ENCODE measurements at places on chromosomes 7 and 10. TPM values are rescaled to one million over a fixed set of nuclear protein-coding genes. Genes with fewer than 3 reads are reported as not detected.

Gene ELOVL3
- not detected for polyA plus RNA-seq

DNA sequence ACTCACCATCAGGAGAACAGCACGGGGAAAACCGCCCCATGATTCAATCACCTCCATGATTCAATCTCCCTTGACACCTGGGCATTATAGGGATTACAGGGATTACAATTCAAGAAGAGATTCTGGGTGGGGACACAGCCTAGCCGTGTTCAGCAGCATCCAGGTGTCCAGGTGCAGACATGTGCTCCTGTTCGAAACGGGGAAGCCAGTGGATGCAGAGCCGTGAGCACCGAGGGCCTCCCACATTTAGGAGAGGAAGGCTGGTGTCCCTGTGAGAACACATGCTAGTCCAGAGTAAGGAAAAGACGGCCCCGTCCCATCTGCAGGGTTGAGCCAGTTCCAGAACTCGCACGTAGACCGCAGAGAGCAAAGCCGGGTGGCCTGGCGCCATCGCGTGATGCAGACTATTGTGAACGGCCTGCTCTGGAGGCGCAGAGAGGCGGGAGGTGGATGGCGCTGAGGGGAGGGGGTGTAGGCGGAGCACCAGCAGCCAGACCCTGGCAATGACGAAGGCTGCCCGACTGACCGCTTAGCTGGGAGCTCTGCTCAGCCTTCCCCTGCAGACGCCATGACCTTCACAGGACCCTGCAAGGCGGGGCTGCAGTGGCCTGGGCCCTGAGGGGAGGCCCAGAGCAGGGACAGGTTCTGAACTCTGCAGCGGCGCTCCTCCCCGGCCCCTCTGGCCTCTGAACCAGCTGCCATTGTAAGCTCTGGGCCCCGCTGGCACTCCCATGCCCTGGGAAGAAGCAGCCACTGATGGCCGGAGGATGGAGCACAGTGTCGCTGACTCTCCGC, 141.6 kb upstream of the TCERG1L start:
- H3K36me3 ChIP-seq: no peaks in the 10 kb centered on the region
- no peak for DNase-seq
- H3K4me1 ChIP-seq: no peaks in the 10 kb centered on the region
- no peak overlapping the region for H3K27ac ChIP-seq
- H3K4me3 ChIP-seq: no peak overlapping the region

Gene CCDC146
- polyA plus RNA-seq: 3.3 TPM

GRCh38 chr10:99845837-99846382, 63.5 kb downstream of the ABCC2 start:
- DNase-seq: peak; percentile 55
- H3K27ac ChIP-seq: no peak overlapping the region
- no peaks in the 10 kb centered on the region for H3K27me3 ChIP-seq

Gene SPDYE11
- polyA plus RNA-seq: not detected

Gene CDH23
- polyA plus RNA-seq: 4.1 TPM

Gene OR2A7
- 0.52 TPM for polyA plus RNA-seq

DNA sequence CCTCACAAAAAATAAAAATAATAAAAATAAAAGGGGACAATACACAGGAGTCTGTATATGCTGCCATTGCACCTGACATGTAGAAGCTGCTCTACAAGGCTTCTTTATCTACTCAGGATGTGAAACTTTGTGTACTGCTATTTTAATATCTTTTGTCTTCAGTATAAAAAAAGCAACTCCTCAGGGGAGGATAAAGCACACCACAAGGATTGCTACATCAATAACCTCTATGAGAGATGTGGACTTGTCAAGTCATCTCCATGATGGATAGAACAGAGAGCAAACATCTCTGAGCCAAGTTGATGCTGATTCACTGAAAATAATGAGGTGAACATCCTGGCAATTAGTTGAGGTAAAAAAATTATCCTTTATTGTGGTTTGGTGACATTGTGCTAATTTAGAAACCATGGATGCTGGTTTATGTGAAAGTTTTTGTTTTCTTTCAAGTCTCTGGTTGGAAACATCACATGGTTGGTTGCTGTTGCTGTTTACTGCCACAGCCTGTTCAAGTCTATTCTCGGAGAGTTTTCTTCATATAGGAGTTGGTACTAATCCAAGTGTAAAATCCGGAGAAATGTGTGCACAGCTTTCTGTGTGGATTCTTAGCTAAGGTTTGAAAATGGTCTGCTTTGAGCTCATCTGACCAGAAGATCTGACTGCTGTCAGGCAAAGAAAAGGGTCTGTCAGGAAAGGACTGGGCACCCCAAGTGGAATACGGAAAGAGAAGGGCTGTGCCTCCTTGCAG, 1.5 kb upstream of the HECW1 start:
- no peak overlapping the region for H3K27ac ChIP-seq
- H3K36me3 ChIP-seq: no peaks in the 10 kb centered on the region
- no peaks in the 10 kb centered on the region for H3K4me1 ChIP-seq
- H3K4me3 ChIP-seq: no peak overlapping the region
- H3K27me3 ChIP-seq: peaks cover under 1% of the 10 kb centered on the region
- DNase-seq: no peak

Gene RADIL
- polyA plus RNA-seq: 0.04 TPM

DNA sequence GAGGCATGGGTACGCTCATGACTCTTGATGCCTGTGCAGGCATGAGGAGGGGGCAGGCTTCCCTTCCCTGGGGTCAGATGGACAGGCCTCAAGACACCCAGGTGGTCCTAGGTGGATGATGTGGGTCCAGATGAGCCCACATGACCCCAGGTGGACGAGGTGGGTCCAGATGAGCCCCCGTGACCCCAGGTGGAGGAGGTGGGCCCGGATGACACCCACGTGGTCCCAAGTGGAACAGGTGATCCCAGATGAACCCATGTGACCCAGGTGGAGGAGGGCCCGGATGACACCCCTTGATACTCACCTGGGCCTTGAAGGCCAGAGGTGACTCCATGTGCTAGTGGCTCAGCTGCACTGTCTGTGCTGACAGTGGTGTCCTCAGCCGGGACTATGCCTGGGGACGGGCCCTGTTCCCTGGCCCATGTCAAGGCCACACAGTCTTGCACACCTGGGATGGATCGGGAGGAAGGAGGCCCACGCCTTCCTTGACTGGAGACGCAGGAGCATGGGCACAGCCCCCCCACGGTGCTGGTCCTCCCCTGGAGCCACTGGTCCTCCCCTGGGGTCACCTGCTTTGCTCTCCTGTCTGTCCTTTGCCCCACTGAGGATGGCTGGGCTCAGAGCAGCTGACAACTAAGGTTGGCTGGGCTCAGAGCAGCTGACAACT, 3.2 kb downstream of the PRAP1 start:
- DNase-seq: no peak
- H3K27me3 ChIP-seq: no peaks in the 10 kb centered on the region
- no peaks in the 10 kb centered on the region for H3K36me3 ChIP-seq
- no peaks in the 10 kb centered on the region for H3K4me1 ChIP-seq
- no peak overlapping the region for H3K4me3 ChIP-seq

Gene DKK1
- polyA plus RNA-seq: not detected

GRCh38 chr7:48285373-48285772, 114.1 kb downstream of the ABCA13 start:
- no peaks in the 10 kb centered on the region for H3K36me3 ChIP-seq
- no peaks in the 10 kb centered on the region for H3K27me3 ChIP-seq
- H3K4me3 ChIP-seq: no peak overlapping the region
- H3K4me1 ChIP-seq: no peaks in the 10 kb centered on the region
- H3K27ac ChIP-seq: no peak overlapping the region

Gene TMEM139
- 0.46 TPM for polyA plus RNA-seq

DNA sequence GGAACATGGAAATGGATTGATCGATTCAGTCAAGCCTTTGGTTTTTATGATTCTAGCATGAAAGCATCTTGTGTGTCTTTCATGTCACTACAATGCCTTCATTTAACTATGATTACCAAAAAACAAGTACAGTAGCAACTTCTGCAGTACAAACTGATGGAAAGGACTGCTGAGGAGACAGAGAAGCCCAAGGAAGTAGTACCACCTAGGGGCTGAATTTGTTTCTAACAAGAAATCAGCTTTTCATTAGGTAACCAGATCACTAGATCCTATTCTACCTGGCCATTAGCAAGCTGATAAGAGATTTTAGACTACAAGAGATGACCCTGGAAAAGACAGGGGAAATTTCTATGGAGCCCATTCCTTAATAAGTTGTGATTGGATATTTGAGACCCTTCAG, 3.2 kb upstream of the IFIT1 start:
- H3K4me1 ChIP-seq: peaks cover 19% of the 10 kb centered on the region
- no peaks in the 10 kb centered on the region for H3K27me3 ChIP-seq
- H3K36me3 ChIP-seq: no peaks in the 10 kb centered on the region
- H3K4me3 ChIP-seq: no peak overlapping the region

DNA sequence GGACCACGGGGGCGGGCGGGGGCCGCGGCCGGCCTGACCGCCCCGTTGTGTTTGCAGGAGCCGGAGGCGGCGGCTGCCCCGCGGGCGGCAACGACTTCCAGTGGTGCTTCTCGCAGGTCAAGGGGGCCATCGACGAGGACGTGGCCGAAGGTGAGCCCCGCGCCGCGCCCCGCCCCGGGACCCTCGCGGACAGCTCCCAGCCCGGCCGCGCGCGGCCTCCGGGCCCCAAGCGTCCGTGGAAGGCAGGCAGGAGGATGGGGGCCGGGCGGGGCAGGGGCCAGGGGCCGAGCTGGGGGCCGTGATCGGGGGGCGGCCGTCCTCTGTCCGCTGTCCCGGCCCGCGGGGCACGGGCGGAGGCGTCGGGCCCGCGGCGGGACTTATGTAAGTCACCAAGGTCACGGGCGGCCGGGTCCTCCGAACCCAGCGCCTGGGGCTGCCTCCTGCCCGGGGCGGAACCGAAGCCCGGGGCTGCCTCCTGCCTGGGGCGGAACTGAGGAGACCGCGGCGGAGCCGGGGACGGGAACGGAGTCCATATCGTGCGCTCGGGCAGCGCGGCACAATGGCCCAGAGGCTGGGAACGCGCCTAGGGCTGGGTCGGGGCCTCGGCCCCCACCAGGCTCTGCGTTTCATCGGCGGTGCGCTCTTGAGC, 497 bp downstream of the PPP2R2D start:
- H3K27ac ChIP-seq: peak overlapping the region; percentile 94
- DNase-seq: peak; percentile 37
- peaks cover 40% of the 10 kb centered on the region for H3K4me1 ChIP-seq

Gene TAS2R3
- polyA plus RNA-seq: not detected

DNA sequence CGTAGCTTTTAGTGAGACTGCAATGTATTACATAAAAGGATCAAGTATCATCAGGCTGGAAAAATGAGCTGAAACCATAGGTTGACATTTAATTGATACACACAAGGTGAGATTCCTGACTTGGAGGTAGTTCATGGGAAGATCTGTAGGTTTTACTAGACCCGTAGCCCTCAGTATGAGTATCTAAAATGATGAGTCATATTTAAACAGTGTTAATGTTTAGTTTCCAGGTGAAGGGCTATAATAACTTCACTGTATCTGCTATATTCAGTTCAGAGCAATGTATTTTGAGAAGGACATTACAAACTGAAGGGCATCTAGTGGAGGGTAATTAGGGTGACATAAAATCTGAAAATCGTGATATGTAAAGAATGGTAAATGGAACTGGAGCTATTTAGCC, 35.0 kb downstream of the ENTPD1 start:
- no peaks in the 10 kb centered on the region for H3K27me3 ChIP-seq
- H3K27ac ChIP-seq: no peak overlapping the region
- no peak for DNase-seq
- no peaks in the 10 kb centered on the region for H3K4me1 ChIP-seq
- H3K36me3 ChIP-seq: no peaks in the 10 kb centered on the region

DNA sequence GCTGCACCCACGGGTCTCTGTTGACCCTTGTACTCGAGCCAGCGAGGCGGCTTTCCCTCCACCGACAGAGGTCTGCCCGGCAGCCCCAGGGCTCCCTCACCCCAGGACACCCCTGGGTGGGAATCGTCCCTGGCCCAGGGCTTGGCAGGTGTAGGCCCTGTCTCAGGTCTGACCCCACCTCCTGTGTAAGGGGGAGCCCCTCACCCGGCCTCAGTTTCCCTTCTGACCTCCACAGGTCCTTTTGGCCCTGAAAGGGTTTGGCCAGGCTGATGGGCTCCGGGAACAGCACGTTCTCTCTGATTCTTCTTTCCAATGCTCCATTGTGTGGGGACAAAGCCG, 25.0 kb upstream of the ELFN1 start:
- no peak for DNase-seq
- H3K4me3 ChIP-seq: no peak overlapping the region
- H3K27ac ChIP-seq: no peak overlapping the region

GRCh38 chr10:35259769-35260397, 76.4 kb upstream of the CCNY start:
- H3K27ac ChIP-seq: no peak overlapping the region
- DNase-seq: no peak
- H3K4me1 ChIP-seq: no peaks in the 10 kb centered on the region
- H3K36me3 ChIP-seq: no peaks in the 10 kb centered on the region
- H3K27me3 ChIP-seq: no peaks in the 10 kb centered on the region

GRCh38 chr10:128062331-128062880, 63.8 kb downstream of the MKI67 start:
- H3K27me3 ChIP-seq: no peaks in the 10 kb centered on the region
- H3K4me3 ChIP-seq: peak overlapping the region; percentile 52
- H3K36me3 ChIP-seq: peaks cover 23% of the 10 kb centered on the region
- DNase-seq: no peak
- H3K4me1 ChIP-seq: peaks cover 42% of the 10 kb centered on the region
- peak overlapping the region; percentile 61 for H3K27ac ChIP-seq

GRCh38 chr10:15369256-15370211, 1.6 kb downstream of the FAM171A1 start:
- H3K4me3 ChIP-seq: peak overlapping the region; percentile 47
- H3K27me3 ChIP-seq: peaks cover 9% of the 10 kb centered on the region
- no peak for DNase-seq

Gene TCERG1L
- polyA plus RNA-seq: not detected

Gene STAG3
- 6.5 TPM for polyA plus RNA-seq

DNA sequence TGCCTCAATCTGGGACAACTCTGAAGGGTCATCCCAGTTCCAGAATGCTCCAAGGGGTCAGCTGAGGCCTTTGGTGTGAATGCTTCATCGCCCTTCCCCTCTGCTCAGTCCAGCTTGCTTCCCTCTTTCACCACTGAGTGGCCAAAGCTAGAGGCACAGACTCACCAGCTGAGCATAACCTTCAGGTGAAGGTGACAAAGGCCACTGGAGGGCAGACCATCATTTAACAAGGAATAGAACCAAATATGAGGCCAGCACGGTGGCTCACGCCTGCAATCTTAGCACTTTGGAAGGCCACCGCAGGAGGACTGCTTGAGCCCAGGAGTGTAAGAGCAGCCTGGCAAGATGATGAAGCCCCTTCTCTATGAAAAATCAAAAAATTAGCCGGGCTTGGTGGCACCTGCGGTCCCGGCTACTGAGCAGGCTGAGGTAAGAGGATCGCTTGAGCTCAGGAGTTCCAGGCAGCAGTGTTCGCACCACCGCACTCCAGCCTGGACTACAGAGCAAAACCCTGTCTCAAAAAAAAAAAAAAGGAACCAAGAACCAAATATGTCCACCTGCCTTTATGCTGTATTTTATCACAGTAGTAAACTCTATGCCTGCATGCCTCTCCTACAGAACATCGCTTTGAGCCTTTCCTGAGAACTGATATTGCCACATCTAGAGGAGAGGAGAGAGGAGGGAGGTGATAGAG, 13.4 kb downstream of the PRKAG2 start:
- H3K4me3 ChIP-seq: no peak overlapping the region
- H3K27ac ChIP-seq: no peak overlapping the region
- no peaks in the 10 kb centered on the region for H3K4me1 ChIP-seq
- H3K36me3 ChIP-seq: no peaks in the 10 kb centered on the region
- no peak for DNase-seq
- no peaks in the 10 kb centered on the region for H3K27me3 ChIP-seq

Measured in naive thymus-derived CD4-positive, alpha-beta T cell (primary cell).